ENCODE measurements at places on chromosomes 7 and 10. TPM values are rescaled to one million over a fixed set of nuclear protein-coding genes. Genes with fewer than 3 reads are reported as not detected.

DNA sequence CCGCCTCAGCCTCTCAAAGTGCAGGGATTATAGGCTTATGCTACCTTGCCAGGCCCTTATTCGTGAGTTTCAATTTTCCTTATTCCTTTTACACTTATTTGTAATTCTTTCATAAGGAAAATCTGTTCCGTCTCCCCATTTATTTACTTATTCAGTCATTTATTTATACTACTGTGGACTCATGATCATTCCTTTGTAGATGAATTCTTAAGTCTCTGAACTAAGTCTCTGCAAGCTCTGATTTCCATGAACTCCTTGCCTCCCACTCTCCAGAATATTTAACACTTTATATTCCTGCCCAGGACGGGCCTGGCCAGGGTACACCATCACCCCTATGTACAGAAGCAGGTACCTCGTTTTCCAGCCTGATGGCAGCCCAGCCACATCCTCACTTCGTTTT, 39.4 kb downstream of the PFKFB3 start:
- DNase-seq, result no peak

GRCh38 chr10:80421707-80422536, 13.6 kb downstream of the PRXL2A start:
- no peak for DNase-seq

DNA sequence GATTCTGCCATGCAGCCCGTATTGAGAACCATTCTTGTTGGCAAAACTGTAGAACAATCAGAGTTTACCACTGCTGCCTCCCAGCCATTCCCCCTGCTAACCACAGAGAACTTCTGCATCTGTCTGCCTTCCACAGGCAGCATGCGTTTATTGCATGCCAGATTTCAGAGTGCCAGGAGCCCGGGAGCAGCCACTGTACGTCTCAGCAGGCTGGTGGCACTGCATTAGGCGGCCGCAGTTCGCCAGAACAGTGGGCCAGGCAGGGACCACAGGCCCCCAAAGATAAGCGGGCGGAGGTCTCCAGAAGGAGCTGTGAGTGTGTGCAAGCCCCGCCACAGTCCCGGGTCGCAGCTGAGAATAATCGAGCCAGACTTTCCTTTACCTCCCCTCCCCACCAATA, 31.8 kb downstream of the ZNF467 start:
- DNase-seq, result peak; percentile 35

- DNase-seq, result no peak
These were observed 76.6 kb upstream of the PTPRZ1 start for GRCh38 chr7:121796381-121796780.

DNA sequence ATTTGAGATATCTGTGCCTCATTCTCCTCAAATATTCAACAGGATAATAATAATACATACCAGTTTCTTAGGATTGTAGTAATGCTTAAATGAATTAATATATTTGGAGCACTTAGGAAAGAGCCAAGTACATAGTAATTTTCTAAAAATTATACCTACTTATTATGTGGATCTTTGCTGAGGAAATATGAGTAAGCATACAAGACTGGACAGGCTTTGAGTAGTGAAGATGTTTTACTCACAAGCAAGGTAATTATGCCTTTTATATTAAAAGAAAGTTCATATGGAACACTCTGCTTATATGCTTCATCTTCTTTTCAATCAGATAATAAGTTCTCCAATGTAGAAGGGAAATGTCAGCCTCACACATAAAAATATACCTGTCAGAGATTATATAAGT, 337.5 kb upstream of the KAT6B start:
- no peak for DNase-seq

DNA sequence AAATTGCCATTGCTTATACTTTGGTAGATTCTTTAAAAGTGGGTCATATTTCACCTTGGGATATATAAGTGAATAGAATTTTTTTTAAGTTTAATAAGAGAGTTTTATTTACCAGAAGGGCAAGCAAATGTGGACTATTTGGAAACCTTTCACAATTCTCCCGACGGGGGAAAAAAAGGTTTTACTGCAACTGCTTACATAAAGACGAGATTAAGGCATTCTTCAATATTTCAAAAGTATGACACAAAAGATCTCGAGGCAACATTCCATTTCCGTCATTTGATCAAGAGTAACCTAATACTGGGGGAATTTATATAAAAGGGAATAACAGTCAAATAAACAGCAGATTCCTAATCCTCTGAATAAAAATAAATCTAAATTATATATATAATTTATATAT, 28.5 kb downstream of the HYCC1 start:
- DNase-seq, result no peak

- peak; percentile 14 for DNase-seq
These were observed 80.2 kb downstream of the RBM20 start for GRCh38 chr10:110724116-110724921.

GRCh38 chr10:119006451-119007210, 22.9 kb upstream of the NANOS1 start:
- DNase-seq, result peak; percentile 93

- DNase-seq, result no peak
These were observed 209.9 kb downstream of the CHCHD3 start for GRCh38 chr7:132872034-132872433.

DNA sequence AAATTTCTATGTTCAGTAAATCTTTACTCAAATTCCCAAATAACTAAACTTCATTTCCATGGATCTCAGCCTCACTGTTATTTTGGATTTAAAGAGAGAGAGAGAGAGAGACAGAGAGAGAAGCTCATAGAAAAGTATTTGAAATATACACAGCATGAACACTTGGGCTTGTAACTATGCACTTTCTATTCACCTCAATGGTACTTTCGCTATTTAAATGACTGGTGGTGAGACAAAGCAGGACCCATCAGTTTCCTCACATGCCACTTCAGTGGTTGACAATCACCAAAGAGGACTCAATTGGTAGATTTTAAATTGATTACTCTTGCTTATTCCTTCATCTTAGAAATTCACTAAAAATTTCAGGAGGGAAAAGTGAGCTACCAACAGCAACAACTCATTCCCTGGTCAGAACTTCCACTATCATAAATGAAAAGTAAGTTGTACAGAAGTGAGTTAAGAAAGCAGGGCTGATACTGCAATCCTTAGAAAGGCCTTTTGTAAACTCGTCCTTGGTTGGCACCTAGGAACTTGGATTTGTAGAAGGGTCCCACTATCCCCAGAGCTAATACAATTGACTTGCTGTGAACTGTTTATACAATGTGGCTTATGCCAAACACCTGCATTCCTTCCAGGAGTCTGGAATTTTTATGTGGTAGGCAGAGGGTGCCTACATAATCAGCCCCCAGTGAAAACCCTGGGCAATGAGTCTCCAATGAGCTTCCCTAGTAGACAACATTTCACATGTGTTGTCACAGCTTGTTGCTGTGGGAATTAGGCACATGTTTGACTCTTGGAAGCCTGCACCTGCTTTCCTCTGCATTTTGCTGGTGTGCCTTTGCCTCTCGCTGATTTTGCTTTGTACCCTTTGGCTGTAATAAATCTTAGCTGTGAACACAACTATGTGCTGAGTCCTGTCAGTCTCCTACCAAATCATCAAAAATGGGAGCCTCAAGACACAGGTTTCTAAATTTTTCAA, 10.8 kb downstream of the ERLIN1 start:
- no peak for DNase-seq

DNA sequence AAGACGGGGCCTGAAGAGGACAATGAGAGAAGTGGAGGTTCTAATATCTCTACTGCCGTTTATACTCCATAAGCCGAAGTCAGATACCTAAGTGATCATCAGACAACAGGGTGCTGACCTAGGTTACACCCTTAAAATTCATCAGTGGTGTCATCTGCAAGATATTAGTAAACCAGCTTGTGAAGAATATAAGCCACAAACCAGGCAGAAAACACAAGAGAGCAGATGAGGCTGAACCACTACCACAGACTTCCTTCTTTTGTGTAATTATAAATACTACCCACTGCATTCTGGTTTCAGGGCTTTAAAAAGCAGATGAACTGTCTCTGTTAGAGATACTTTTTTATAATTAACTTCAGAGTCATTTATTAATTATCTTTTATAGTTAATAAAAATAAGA, 69.0 kb upstream of the LRRC17 start:
- no peak for DNase-seq

DNA sequence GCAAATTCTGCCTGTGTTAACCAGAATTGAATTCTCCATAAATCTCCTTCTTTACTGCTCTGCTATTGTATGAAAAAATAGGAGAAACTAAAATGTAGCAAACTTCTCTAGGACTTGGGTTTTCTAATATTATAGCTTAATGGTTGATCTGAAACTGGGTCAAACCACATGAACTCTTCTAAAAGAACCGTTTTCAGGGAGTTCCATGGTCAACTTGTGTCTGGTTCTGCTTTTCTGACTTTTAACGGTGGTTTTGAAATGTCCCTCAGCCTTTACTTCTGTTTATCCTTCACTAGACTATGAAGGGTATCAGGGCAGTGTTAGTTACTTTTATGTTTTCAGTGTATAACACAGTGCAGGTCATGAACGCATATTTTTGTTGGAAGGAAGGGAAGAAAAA, 242.2 kb downstream of the TSPAN12 start:
- DNase-seq, result no peak

DNA sequence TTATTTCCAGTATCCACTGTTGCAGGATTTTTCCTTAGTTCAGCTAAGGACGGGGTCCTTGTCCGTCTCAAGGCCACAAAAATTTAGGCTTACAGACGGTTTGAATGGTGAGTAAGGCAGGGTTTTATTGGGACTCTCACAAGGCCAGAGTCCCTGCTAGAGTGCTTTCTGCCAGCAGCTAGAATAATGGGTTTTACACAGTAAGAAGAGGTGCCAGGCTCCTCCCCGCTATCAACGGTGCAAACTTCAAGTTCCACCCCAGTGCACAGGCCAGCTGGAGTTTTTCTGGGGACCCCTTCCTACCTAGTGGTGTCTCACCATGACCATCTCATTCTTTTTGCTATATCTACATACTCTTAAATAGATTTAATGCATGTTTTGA, 198.5 kb upstream of the KCTD7 start:
- DNase-seq, result no peak

DNA sequence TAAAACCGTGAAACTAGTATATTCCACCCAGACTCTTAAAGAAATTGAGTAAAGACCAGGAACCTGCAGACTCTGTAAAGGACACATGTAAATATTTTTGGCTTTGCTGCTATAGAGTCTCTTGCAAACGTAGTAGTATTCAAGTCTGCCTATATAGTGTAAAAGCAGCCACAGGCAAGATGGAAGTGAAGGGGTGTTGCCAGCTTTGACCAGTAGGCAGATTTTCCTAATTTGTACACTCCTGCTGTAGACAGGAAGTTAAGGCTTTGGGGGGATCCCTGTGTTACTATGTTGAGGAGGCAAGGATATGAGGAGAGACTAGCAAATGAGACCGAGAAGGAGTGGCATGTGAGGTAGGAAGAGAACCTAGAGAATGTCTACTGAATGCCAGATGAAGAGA, 27.7 kb downstream of the WAC start:
- no peak for DNase-seq

DNA sequence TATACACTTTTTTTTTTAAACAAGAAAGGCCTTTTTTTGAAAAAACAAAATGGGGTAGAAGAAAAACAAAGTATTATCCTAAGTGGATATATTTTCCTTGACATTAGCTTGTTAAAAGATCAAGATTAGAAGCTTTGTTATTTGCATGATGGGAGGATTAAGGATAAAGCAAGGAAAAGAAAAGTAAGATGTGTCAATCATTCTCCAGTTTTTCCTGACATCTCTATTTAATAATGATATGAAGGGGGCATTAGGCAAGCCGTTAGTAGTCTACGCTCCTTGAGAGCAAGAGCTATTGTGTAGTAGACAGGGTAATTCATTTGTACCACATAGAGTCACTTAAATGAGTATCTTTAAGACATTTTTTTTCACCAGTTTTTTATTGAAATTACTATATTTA, 137.6 kb downstream of the RNF133 start:
- no peak for DNase-seq

The IQUB gene
- total RNA-seq, result 0.39 TPM

The LRRC18 gene
- total RNA-seq, result not detected

The FFAR4 gene
- total RNA-seq, result not detected

The OR2A12 gene
- total RNA-seq, result not detected

The CRTAC1 gene
- total RNA-seq, result not detected

The OGDH gene
- total RNA-seq, result 43.0 TPM

The ARHGEF35 gene
- total RNA-seq, result 1.4 TPM

The NME8 gene
- total RNA-seq, result not detected
